ENCODE measurements at places on chromosomes 4 and X.
A peak's percentile ranks its signal among the peaks of the same experiment; 100 is the strongest.

- no peak for DNase-seq
Observed at GRCh38 chr4:102328045-102328444, 17.2 kb downstream of the SLC39A8 start.

GRCh38 chr4:108794136-108794535 lies 31.3 kb upstream of the ETNPPL start:
- DNase-seq, result no peak

DNA sequence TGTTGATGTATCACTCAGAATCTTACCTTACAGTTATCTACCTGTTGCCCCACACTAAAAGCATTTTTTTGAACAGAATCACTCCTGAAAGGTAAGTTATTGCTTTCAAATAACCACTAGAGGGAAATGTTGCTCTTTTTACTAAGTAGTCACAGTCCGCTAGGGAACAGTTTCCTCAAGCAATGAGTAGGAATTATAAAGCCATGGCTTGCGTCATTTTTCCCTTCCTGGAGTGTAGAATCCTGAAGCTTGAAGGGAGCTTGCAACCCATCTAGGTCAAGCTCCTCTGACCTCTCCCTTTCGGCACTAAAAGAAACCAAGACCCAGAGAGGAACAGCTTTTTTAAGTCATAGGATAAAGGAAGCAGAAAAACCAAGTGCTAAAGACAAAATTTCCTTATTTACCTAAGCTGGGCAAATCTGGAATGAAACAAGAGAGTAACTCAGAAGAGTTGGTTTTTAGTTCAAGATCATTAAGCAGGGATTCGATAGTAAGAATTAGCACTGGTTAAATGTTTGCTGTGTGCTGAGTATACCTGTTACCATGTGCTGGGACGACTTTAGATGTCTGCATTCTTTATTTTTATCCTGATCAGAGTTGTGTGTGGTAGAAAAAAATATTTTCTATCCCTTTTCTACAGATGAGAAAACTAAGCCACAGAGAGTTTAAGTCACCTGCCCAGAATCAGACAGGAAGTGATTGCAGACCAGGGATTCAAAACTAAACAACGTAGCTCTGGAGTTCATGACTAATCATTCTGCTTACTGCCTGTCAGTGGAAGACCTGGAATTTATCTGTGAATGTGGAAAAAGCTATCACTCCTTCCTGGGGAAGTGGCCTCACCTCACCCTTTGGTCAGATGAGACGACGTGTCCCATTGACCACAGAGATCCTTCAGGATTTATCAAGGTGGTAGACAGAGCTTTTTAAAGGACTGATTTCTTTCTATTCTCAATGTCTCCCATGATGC lies 631.5 kb downstream of the RAB28 start:
- peak; percentile 72 for DNase-seq

GRCh38 chrX:55213381-55213780 lies 6.8 kb upstream of the PAGE5 start:
- DNase-seq, result no peak

DNA sequence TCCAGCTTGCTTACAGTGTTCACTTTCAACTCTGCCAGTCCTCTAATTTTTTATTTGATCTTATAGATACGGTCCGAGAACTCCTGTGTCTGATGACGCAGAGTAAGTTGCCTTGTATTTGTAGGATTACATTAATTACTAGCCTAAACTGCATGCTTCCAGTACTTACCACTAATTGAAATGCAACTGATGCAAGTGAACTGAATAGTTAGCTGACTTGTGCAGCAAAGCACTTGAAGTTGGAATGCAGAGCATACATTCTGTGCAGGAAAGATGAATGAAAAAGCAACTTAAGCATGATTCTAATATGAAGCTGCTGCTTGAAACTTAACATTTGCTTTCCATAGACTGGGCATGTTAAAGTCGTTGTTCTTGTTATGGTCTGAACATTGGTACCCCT lies 100.9 kb downstream of the LIMCH1 start:
- DNase-seq, result no peak

- peak; percentile 70 for DNase-seq
Observed at GRCh38 chr4:169270810-169271691, at the start of gene SH3RF1. Gene SH3RF1 (minus strand): TSS chr4:169270956. CDS start chr4:169269212, 1,744 bp downstream.

GRCh38 chr4:47075919-47076318 lies 44.6 kb downstream of the GABRB1 start:
- DNase-seq, result no peak

DNA sequence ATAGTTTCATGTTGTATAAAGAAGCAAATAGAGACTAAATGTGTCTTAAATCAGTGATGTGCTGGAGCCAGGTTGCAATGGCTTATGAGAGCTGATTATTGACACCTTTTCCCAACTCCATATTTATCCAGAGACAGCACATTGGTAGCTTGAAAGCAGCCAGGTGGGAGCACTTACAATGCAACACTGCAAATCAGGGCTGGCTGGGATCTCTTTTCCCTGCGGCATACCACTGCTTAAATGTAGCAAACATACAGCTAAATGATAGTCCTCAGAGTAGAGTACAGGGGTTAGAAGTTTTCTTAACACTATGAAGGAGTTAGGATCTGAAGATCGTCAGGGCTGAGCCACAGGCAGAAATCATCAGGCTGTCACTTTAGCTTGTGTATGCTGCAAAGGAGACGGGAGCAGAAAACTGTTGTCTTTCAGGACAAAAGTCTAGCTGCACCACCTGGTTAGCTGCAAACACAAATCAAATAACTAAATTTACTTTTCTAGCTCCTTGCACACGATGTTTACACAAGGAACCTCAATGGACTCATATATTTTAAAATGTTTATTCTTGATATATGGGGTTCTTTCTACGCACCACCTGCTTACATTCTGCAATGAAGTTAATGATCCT lies 527.3 kb downstream of the TLL1 start:
- DNase-seq, result no peak

DNA sequence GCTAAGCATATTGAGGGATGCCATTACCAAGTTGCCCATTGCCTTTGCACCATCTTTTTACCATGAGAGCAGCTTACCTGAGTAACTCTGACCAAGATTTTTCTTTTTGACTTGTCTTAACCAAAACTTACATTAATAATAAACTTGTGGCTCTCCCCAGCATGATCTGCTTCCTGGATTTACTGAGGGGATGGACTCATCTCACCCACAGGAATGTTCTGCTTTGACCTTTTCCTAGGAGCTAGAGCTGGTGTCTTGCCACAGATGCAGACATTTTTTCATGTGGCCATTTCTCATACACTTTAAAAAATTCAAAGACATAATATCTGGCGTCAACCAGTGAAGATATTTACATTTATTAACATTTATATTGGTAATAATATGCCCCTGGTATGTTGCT lies 79.2 kb upstream of the EFHC2 start:
- no peak for DNase-seq

- DNase-seq, result no peak
Observed at GRCh38 chr4:100811046-100811445, 293.2 kb upstream of the EMCN start.

DNA sequence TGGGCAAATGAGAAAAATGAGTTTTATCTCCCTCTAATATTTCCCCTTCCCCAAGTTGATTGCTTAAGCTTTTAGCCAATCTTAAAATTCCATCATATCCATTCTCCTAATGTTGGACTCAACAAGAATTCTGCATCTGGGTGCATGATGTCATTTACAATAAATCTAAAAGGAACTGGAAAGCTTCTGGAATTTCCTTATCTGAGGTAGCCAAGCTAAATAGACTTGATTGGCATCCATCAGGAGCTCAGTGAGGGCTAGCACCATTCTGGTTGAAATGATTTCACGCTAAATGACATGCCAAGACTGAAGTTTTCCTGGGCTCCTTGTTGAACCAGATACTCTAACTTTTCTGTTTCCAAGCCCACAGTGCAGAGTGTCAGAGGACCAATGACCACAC lies 110.3 kb upstream of the SCML1 start:
- DNase-seq, result no peak

GRCh38 chr4:122826079-122826527 lies 528 bp upstream of the FGF2 start:
- no peak for DNase-seq

DNA sequence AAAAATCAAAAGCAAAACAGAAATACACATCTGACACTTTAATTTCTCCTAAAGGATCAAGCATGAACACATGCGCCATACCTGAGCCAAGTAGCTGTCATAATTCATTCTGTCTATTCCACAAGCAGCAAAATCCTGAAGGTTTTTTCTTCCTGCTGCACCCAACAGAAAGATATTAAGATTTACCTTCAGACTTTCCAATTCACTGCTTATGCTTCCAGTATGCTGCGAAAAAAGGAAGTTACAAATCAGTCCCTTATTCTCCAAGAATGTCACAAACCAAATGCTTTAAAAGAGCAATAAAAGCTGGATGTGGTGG lies 29.2 kb upstream of the FGFBP2 start:
- no peak for DNase-seq

DNA sequence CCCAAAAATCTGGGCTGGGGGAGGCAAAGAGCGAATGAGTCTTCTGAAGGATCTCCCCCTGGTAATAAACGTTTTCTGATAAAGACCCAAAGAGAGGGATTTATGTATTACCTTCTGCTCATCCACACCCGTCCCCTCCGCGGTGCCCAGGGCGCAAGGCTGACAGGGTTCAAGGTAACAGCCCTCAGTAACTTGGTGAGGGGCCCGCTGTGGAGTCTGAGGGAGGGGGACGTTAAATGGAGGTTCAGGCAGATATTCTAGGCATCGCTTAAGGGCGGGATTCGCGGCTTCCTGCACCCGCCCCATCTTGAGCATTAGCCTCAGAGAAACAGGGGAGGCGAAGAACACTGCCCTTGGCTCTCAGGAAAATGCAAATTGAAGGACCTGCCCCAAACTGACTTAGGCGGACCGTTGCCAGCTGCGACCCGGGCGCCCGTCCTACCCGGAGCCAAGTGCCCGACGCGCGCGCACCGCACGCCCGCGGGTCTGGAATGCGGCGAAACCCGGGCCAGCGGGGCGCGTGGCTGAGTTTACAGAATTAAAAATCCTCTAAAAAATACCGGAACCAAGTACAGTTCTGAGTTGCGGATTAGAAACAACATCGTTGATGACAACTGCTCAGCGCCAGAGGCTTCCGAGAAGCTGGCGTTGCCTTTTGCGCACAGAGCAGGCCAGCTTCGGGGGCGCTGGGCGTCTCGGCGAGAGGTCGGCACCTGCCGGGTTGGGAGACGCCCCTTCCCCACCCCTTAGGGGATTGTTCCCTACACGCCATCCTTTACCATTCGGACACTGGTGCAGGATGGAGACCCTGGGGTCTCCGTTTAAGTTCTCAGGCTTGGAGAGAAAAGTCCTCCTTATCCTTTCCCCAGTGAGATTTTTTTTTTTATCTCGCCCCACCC lies 2.8 kb downstream of the HELT start:
- DNase-seq, result no peak

DNA sequence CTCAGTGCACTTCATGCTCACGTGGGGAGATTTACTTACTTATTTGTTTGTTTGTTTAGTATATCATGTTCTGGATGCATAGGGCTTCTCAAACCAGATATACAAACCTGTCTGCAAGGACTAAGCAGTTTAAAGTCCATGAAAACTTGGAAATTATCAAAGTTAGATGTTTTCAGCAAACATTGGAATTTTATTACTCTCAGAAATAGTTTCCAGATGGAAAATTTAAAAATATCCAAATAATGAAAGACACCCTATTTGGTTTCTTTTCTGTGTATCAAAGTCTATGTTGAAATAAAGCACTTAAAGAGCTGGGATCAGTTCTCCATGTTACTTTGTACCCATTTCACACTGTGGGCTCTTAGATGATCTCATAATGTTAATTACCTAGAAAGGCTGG lies 312.1 kb downstream of the PPP1R2C start:
- no peak for DNase-seq

GRCh38 chr4:4249866-4250265 lies 1.8 kb upstream of the TMEM128 start:
- DNase-seq, result no peak

GRCh38 chr4:34767407-34767806 lies 1476.9 kb downstream of the ARAP2 start:
- DNase-seq, result peak; percentile 10

- DNase-seq, result no peak
Observed at GRCh38 chrX:110042496-110042895, 39.6 kb downstream of the TMEM164 start.

- no peak for DNase-seq
Observed at GRCh38 chr4:94523033-94523580, 71.4 kb downstream of the PDLIM5 start.

DNA sequence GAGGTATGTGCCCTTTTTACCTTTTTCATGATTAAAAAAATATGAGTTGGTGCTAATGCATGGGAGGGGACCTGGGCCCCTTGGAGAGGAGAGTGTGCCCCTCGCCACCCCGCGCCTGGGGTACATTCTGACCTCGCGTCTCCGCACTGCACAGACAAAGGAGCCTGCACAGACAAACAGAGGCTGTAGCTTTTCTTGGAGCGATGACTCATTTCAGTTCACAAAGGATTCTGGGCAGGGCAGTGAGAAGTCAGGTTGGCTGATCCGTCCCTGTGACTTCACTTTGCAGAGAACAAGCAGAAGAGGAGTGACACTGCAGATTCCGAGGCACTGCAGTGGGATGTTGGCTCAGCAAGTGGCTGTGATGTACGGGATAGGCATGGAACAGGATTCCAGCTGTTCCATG lies 82.9 kb downstream of the STOX2 start:
- DNase-seq, result peak; percentile 95

GRCh38 chr4:77852892-77853495 lies 9.6 kb upstream of the MRPL1 start:
- DNase-seq, result no peak

DNA sequence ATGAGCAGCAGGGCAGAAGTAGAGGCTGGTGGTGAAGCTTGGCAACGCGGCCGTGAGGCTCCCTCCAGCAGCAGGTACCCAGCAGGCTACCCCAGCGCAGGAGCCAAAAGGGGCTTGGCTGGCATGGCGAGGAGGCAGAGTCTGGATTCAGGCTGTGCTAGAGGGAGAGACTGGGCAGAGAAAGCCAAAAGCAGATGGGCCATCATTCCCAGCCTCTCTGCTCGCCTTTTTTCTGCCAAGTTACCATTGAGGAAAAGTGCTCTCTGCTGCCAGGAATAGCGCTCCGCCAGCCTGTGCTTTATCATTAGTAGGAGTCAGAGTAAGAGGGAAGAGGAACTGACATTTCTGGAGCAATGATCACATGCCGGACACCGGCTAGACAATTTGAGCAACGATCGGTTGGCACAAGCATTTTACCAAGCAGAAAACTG lies 28.7 kb upstream of the MAP3K15 start:
- DNase-seq, result peak; percentile 50

DNA sequence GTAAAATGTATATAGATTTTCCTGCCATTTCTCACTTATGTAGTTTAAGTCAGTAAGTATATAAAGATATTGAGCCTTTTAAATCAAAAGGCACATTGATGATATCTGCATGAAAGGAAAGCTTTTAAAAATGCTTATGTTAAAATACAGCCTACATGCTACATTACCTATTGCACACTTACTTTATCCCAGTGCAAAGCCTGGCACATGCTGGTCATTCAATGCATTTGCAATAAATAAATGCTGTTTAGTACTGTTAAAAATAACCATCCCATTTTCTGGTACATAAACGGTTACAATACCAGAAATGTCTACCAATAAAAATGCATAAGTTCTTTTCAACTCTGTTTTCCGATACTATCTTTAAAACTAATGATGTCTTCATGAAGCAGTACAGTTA lies 22.1 kb upstream of the SPATA4 start:
- DNase-seq, result no peak

Measured in pons (tissue), 1 donor.